ENCODE measurements at places on chromosomes 2 and 18.

DNA sequence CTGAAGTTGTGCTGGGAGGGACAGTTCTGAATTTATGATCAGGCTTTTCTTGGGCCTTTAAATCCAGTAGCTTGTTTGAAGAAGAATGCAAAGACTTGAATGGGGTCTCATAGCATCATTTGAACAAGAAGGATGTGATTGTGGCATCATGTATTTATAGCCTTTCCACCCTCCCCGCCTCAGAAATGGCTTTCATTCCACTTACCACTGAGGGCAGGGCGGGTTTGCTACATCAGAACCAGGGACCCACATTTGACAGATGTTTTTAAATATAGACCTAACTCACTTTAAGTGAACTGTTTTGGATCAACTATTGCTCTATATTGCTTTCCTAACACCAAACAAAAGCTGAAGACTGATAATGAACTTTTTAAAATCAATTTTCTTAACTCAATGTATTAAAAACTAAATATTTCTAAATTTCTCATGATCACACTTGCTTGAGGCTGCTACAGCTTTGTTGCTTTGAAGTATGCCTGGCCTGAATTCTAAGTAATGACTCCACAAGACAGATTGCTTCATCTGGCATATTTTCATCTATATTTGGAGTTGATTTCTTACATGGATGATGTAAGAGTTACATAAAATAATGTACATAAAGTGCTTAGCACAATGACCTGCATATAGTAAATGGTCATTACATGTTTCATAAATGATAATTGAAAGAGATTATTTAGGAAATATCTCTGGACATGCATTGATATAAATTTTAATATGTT is 1552.9 kb upstream of the SLC39A10 start:
- no peak for DNase-seq

- no peak for DNase-seq
These were observed 14.6 kb upstream of the ALPP start for GRCh38 chr2:232363784-232364615.

DNA sequence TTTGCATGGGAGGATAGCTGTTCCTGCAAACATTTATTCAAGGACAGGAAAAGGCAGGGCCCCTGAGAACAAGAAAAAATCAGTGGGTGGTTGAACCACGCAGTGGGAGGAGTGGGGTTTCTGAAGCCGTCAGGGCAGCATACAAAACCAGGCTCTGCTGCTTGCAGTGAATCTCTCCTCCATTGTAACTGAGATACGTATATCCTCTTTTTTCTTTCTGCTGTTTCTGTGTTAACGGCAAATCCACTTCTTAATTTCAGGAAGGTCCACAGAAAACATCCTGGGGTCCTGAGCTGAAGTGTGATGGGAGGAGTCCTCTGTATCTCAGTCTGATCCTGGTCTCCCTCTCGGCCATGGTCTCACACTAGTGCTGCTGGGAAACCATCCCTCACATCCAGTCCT is 27.2 kb upstream of the KCNF1 start:
- peak; percentile 41 for DNase-seq

GRCh38 chr2:222752746-222753145 is 81.3 kb downstream of the MOGAT1 start:
- no peak for DNase-seq
